GM12891 (cell line): ENCODE measurements at places on chromosomes 2 and 18.

DNA sequence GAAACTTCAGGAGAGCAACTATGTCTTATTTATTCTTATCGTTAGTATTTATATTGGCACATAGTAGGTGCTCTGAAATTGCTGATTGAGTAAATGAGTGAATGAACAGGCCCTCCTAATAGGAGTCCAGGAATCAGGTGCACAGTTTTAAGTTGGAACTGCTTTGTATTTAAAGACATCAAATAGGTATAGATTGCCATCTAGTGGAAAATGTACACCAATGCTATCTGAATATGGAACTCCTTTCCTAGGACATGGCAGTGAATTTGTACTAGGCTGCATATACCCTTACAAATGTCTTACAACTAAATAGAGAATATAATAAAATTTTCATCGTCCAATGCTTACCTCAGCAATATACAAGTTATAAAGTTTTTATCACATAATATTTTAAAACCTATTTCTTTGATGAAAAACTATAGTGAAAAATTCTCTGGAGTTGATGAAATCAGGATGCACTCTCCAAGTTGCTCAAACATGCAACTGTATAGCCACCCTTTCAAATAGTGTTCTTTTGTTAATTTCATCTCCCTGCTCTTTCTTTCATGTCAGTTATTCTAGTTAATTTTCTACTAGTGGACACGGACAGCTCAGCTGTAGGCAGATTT, 318.9 kb upstream of the SYT4 start:
- peak; percentile 12 for DNase-seq

- no peak for DNase-seq
Observed at GRCh38 chr2:30157616-30158015, 10.8 kb downstream of the YPEL5 start.

DNA sequence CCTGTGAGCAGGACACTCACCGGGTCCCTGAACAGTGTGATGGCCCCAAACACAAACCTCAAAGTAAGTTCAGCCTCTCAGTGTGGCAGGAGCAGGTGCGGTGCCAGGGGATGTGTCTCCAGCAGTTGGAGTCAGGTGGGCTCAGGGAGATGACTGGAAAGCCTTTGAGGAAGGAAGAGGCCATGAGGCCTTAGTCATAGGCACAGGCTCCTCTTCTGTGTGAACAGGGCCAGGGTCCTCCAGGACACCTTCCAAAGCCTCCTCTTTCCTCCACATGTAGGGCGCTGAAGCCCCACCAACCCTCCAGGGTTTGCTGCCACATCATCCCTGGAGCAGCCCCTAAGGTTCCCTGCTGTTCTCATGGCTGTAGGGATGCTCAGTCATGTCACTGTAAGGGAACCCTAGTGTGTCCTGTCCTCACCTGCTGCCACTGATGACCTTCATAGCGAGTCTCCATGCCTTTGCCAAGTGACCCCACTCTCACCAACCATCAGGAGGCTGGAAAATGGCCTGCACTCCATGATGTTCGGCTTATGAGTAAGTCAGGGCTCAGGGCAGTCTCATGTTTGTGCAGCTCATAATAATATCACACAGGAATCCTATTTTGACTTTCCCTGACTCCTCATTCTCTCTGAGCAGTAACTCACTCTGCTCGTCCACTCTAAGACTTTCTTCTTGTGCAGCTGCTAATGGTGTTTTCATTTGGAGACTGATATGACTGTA, 1152.9 kb downstream of the RPIA start:
- DNase-seq, result no peak

DNA sequence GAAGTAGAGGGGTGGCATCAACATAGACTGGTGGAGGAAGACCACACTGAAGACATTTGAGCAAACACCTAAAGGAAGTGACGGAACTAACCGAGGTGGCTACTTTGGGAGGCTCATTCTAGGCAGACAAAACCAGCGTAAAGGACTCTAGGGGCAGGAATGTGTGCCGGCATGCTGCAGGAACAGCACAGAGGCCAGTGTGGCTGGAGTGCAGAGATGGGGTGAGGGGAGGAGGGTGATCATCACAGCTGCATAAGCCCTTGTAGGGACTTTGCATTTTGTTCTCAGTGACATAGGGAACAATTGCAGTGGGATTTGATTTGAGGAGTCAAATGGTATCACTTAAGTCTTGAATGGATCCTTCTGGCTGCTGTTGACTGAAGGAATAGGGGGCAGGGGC, 253.5 kb downstream of the NCKAP5 start:
- DNase-seq, result no peak

DNA sequence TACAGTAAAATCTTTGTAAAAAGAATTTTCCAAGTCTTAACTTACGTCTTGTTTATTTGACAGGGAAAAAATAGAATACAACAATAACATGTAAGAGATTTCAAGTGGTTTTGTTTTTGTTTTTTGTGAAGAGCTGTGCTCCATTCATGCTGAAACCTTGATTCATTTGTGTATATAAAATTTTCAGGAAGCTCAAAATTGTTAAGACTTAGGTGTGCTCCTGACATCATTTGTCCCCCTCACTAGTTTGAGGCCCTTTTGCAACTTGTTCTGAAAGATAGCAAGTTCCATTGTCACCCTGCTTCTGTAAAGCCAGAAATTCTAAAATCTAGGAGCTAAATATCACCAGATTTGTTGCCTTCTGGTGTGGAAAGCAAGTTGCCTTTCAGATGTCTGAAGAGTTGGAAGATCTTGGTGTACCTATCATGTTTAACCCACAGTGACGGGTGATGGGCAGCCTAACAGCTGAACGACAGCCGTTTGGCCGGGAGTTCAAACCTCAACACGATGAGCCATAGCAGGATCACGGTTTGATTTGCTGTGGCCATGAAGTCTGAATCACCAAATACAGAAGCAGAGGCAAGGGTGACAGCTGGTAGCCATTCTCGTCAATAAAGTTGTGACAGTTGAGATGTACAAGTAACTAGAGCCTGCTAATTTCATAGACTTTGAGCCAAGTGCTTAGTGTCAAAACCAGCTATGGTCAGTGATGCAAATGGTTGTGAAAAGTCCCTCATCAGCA, 205.5 kb upstream of the SP5 start:
- no peak for DNase-seq

DNA sequence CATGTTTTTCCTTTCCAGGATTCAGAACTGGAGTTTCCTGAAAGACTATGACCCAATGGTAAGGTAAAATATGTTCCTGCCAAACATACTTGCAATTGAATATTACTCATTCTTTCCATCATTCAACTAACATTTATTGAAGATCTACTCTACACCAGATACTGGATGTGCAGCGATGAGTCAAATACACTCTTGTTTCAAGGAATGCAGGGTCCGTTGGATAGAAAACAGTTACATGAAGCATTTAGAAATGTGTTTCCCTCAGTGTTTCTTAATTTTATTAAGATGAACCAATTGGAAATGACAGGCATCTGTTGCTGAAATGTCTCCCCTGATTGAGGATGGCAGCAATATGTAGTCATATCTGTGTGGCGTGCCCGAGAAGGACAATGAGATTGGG, 14.8 kb upstream of the SLC66A3 start:
- no peak for DNase-seq

DNA sequence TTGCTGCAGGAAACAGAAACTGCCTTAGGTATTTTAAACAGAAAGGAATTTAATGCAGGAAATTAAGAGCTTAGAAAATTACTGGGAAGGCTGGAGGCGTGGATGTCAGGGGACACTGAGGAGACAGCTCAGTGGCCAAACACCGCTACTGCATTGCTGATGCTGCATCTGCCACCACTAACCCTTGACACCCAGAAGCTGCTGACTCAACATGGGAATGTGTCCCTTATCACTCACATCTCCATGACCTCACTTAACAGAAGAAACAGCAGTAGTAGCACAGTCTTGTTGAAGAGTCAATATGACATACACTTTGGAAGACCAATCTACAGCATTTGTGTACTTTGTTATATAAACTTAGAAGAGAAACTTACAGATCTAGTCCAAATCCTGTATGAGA, 906.1 kb downstream of the SLC4A3 start:
- no peak for DNase-seq

DNA sequence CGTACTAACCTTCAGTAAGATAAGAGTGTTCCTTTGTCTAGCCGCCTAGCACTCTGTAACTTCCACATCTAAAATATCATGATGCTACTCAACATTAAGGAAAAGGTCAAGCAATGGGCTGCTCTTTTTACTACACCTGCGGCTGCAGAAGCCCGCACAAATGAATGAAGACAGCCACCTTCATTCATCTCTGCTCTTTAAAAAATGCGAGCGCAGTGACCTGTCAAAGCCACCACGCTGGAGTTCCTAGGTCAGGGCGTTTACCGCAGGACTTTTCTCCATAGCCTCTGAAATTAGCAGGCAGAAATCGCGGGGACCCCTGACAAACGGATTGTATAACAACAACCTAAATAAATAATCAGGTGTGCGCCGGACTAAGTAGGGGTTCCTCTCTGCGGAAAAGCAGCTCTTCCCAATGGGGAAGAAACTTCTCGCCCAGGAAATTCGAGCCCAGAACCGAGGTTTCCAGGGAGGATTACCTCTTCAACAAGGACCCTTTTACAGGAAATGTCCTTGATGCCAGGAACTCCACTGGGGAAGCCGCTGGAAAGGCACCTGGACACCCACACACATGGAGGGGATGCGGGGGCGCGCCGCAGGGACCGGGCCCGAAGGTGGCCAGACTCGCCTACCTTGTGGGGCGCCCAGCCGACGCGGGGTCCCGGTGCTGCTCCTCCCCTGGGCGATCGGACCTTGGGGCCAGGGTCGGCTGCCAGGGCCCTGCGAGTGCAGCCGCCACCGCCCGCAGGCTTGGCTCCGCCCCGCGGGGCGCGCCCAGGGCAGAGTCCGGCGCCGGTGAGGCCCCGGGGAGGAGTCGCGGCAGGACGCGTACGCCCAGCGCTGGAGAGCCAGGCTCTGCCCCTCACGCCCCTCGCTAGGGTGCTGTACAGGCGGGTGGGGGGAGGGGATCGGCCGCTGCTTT, at the start of gene CCDC68:
TSS of gene CCDC68 (minus strand) at position 758 of the 922 bp plus-strand sequence. CDS start 16,670 bp downstream, outside the sequence.
- peak; percentile 13 for DNase-seq

DNA sequence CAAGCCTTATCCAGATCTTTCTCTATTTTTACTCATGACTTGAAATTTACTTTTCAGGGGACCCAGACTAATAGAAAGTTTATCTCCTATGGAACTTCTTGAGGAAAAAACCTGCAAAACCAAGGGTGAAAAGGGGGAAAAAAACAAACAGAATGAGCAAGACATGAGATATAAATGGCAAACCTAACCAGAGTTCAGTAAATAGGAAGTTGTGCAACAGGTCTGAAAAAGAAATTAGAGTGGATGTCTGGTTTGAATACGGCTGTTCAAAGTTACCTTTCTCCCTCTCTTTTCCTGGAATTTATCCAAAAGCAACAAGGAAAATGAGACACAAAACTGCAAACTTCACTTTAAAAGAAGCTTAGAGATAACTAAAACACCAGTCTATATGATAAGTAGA, 78.8 kb upstream of the TGFA start:
- no peak for DNase-seq

- no peak for DNase-seq
Observed at GRCh38 chr2:233350708-233351107, 3.6 kb upstream of the DGKD start.

DNA sequence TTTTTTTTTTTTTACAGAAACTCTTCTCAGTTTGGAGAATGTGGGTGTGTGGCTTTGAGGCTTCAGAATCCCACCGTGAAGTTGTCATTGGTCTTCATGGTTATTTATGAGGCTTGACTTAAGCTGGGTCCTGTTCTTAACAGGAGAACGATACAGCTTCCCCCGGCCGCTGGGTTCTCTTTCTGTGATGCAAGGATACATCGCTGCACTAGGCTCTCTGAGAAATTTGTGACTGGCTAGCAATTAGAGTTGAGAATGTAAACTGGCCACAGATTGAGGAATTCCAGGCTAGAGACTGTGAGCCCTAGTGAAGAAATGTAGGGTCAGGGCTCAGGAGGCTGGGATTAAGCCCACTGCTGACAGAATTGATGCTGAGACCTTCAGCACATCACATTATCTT, 29.8 kb downstream of the MGAT5 start:
- no peak for DNase-seq

DNA sequence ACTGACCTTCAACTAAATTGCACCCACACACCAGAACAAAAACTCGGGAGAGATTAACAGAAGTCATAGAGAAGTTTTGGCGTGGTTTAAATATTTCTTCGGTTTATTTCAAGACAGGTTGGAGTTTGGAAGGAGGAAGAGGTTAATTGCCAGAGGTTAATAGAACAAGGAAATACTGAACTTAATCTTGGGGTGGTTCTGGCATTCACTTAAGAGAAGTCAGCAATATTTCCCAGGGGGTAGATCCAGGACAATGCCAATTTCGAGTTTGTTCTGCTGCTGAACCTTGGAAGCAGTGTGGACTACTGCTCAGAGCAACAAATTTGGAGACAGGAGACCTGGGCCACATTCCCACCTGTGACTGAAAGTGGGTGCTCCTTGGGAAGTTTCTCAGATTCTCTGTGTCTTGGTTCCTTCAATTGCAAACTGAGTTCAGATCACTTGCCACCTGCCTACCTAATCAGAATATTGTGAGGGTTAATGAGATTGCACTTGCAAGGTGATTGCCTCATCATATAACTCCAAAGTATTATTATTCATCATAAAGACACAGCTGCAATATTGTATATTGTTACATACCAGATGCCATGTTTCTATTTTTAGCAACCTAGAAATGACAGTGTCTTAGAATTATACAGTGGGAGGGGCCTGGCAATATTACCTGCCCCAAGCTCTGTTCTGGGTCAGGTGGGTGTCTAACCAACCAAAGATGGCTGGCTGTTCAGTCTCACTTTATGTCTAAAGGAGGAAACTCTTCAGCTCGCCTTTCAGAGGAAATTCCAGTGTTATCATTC, 217.4 kb downstream of the CDCA7 start:
- no peak for DNase-seq

DNA sequence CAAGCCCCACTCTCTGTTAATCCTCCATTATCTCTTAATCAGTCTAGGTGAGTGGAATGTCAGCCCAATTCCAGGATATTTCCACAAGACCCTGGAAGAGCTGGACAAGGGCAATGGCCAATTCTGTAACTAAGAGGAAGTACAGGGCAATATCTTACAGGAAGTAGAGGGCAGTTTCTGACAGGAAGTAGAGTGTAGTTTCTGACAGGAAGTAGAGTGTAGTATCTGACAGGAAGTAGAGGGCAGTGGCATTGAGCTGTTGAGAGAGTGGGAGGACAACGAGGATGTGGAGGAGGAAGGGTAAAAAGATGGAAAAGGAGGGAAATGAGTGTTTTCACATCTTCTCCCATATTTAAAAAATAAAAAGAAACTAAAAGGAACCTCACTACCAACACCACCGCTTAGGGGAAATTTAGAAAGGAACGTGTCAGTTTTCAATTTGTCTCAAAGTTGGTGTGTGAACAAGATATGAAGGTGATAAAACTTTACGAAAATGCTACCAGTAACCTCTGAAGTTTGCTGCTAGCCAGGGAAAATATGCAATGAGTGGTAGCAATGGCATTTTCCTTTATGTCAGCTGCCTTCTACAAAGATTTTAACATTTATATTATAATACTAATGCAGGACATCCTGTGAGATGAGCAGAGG, 430.9 kb upstream of the HNRNPA3 start:
- DNase-seq, result no peak

GRCh38 chr2:145064511-145064910, 544.6 kb upstream of the ZEB2 start:
- DNase-seq, result no peak

GRCh38 chr2:203782262-203782976, 76.0 kb downstream of the CD28 start:
- DNase-seq, result no peak
